ENCODE measurements at places on chromosomes 3 and 15. TPM values are rescaled to one million over a fixed set of nuclear protein-coding genes. Genes with fewer than 3 reads are reported as not detected.

DNA sequence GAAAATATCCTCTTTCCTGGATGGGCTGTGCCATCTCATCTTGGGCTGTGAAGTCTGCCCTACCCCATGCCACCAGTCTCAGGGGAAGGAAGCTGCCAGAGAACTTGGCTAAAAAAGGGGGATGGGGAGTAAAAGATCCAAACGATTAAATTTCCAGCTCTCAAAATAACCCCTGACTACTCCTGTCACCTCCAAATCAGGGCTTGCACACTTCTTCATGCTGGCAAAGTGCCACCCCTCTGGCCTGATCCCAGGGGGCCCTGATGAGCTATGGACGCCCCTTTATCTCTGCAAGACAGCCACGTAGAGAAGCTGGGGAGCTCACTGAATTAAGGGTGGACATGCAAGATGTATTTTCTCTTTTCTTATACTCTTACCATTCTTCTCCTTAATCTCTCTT, 1.2 kb upstream of the MLF1 start:
- no peak overlapping the region for H3K27ac ChIP-seq
- H3K27me3 ChIP-seq = no peaks in the 10 kb centered on the region
- H3K36me3 ChIP-seq = no peaks in the 10 kb centered on the region
- H3K4me3 ChIP-seq = no peak overlapping the region

DNA sequence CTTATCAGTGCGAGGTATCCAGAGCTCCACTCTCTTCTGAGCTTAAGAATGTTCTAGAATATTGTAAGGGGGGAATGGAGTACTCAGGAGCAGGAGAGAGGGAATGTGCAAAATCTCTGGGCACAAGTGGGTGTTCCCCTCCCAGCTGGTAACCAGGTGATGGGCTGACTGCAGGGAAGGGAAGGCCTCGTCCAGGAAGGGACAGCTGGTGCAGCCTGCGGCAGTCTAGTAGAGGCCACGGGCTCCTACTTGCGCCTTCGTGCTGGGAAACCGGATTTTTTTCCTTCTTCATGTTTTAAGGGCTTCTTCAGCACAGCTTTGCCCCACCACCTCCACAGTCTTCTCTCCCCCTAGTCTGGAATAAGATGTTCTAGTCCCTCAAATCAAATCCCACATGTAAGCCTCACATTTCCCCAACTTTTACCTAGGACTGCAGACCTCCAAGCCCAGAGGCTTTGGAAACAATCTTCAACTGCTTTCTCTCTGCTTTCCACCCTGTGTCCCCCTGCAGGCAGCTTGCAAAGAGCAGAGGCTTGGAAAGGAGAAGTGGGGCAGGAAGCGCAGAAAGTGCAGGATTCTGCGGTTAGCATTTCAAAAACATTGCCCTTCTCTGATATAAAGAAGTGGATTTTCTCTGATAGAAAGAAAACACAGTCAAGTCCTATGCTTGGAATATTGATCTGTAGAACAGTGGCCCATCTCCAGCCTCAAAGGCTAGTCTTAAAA, 11.9 kb upstream of the CGNL1 start:
- no peaks in the 10 kb centered on the region for H3K4me1 ChIP-seq
- no peak overlapping the region for H3K4me3 ChIP-seq
- DNase-seq = no peak
- H3K27ac ChIP-seq = no peak overlapping the region
- no peaks in the 10 kb centered on the region for H3K36me3 ChIP-seq

GRCh38 chr3:106232956-106233355, 364.1 kb upstream of the CBLB start:
- H3K27ac ChIP-seq = no peak overlapping the region
- DNase-seq = no peak
- no peaks in the 10 kb centered on the region for H3K27me3 ChIP-seq
- no peak overlapping the region for H3K4me3 ChIP-seq
- H3K36me3 ChIP-seq = no peaks in the 10 kb centered on the region
- no peaks in the 10 kb centered on the region for H3K4me1 ChIP-seq

AMOTL2 gene
- total RNA-seq = 146 TPM

DNA sequence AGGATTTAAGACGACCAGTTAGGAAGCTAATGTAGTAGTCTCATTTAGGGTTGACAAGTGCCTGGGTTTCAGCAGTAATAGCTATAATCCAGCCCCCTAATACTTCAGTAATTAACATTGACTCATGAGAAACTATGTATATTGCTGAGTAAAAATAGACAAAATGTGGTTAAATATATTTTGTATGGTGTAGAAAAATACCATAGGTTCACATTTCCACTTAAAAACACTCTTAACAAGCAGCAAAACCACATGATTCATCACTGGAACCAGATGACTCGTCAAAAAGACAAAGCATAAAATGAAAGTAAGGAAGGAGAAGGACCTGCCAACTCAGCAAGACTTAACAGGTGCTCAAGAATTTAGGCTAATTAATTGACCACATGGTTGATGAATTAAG, 288.9 kb downstream of the EFHB start:
- no peak for DNase-seq
- no peaks in the 10 kb centered on the region for H3K4me1 ChIP-seq
- H3K4me3 ChIP-seq = no peak overlapping the region
- no peak overlapping the region for H3K27ac ChIP-seq
- no peaks in the 10 kb centered on the region for H3K27me3 ChIP-seq

Data from Panc1 (cell line).